ENCODE measurements at places on chromosomes 5 and 9.

DNA sequence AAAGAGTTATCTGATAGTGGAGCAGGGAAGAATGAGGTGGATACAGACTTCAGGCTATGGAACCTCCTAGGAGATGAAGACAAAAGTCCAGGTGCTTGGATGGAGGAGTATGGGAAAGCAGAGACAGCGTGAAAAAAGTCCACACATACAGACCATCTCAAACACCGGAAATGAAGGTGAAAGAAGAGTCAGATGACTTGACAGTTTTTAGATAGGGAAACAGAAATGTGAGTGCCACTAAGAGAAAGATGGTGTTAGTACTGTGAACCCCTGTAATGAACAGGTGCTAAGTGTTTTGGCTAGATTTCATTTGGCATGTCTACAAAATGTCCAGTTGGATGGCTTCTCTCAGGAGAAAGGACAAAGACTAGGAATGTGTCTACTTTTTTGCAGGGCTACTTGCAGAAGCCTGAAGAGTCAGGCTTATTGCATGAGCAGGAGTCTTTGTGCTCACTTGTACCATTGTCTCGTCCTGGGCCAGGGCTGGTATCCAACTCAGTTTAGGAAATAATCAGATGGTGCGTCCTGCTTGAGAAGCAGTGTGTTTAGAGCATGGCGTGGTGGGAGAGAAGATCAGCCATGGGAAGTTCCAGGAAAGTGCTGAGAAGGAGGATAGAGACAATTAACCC is 90.6 kb upstream of the STARD4 start:
- DNase-seq = no peak

DNA sequence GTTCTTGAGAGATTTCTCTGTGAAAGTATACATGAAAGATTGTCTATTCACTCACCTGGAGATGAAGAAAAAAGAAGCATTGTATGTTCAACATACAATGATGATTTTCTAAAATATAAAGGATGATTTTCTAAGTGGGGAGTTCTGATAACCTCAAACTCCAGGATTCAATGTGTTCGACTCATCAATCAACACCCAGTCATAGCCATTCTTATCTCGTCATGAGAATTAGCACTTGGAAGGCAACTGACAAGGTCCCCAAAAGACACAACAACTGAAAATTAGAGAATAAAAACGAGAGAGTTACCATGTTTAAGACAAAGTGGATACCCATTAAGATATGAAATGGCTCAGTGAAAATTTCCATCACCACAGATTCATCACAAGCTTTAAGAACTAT is 52.1 kb upstream of the SIMC1 start:
- DNase-seq = no peak

DNA sequence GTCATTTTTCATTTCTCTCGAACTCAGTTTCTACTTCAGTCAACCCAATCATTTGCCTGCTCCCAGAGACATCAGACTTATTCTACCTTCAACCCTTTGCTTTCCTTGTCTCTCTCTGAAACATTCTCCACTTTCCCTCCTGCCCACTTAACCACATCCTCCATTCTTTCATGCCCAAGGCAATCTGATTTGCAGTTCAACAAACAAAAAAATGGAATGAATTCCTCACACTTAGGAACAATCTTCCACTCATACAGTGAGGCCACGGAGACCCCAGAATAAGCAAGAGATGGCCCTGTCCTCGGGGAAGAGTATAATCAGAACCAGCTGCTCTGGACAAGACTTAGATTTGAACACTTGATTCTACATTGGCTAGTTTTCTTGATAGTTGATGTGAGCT is 180.5 kb downstream of the RFK start:
- DNase-seq = no peak

GRCh38 chr5:82332886-82333615 is 54.9 kb upstream of the RPS23 start:
- no peak for DNase-seq

DNA sequence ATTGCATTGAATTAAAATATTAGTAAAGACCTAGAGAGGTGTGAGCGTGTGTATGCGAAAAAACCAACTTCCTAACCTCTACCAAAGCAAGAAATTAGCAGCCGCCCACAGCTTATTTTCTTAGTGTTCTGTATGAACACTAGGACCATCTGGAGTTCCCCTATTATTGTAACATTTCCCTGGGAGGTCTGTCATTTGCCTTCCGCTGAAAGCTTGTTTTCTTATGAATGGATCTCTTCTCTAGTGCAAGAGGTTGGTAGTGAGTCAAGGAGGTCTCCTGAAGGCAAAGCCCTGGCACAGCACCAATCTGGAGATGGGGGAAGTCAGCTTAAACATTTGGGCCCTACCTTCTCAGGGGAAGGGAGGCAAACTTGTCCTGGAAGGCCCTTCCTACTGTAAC is 10.8 kb downstream of the TNFSF8 start:
- no peak for DNase-seq

DNA sequence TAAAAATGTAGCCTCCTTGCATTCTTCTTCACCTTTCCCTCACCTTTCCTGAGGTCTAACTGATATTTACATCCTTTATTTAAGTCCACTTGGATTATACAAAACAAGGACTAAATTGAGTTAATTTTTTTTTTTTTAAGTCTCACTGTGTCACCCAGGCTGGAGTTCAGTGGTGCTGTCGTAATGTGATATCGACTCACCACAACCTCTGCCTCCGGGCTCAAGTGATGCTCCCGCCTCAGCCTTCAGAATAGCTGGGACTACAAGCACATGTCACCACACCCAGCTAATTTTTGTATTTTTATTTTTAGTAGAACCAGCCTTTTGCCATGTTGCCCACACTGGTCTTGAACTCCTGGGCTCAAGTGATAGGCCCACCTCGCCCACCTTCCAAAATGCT is 195.3 kb downstream of the BNC2 start:
- DNase-seq = no peak

DNA sequence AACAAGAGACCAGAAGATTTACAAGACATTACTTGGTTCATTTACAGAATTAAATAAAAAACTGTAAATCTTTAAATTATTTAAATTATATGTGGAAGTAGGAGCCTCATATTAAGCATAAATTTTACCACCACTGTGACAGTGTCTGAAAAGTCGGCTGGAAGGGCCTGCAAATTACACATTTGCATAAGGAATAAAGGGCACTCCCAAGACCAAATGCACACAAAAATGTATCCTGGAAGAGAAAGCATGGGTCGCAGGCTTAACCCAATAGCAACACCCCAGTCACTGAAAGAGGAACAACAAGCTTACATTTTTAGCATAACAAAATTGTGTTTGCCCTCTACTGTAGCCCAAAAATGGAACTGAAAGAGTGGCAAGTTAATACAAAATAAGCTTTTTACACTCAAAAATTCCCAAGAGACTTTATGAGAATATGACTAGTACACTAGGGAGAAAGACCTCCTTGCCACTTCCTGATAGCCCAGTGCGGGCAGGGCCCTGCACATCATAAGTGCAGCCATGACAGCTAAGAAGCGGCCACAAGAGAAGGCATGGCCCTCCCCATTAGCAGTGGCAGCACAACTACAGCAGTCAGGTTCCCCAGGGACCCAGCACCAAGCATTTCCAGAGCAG is 482.0 kb downstream of the DTWD2 start:
- no peak for DNase-seq

GRCh38 chr5:68627001-68627400 is 411.4 kb downstream of the PIK3R1 start:
- DNase-seq = no peak

DNA sequence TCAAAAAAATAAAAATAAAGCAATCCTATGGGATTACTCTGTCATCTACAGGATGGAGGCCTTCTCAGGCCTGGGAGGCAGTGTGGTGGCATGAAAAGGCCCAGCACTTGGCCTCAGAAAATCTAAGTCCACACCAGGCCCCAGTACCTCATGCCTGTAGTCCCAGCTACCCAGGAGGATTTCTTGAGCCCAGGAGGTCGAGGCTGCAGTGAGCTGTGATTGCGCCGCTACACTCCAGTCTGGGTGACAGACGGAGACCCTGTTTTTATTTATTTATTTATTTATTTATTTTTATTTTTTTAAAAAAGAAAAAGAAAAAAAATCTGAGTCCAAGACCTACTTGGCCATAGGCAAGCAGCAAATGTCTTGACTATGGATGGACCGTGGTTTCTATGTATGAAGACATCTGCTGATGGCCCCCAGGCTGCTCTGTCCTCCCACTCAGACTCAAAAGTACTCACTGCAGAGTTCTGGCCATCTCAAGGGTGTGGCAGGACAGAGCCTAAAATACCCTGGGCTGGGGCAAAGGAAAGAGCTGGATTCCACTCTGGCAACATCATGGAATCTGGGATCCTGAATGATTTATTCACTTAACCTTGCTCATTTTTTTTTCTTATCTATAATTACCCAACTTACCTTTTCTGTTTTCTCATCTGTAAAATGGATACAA is 55.0 kb downstream of the ARHGEF37 start:
- DNase-seq = no peak

DNA sequence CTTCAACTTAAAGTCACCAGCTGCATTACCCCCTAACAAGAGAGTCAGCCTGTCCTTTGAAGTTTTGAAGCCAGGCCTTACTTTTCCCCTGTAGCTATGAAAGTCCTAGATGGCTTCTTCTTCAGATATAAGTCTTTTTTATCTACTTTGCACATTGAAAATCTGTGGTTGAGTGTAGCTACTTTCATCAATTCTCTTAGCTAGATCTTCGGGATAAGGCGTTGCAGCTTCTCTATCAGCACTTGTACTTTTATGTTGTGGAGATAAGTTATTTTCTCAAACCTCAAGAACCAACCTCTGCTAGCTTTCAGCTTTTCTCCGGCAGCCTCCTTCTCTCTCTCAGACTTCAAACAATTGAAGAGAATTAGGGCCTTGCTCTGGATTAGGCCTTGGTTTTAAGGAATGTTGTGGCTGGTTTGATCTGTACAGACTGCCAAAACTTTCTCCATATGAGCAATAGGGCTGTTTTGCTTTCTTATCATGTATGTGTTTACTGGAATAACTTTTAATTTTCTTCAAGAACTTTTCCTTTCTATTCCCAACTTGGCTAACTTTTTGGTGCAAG is 21.6 kb downstream of the CATSPER3 start:
- DNase-seq = no peak

- DNase-seq = no peak
Observed at GRCh38 chr9:107711542-107711941, 222.0 kb upstream of the KLF4 start.

Data from hematopoietic multipotent progenitor cell (in vitro differentiated cells).